ENCODE measurements at places on chromosomes 11 and 22.

DNA sequence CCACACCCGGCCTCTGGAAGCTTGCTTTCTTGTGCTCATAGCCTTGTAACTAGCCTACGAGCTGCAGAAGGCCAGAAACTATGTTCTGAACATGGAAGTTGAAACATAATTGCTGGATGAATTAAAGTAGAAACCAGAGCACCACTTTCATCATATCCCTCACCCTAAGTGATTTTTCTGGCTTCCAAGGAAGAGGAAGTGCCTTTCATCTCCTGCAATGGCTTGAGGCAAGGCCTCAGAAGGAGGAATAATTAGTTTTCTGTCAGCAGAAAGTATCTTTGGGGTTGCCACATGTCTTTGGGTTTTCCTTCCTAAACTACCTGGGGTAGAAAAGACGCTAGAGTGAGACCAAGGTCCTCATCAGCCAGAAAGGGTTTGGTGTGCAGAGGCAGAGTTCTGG, 14.5 kb downstream of the RPL27A start:
- no peak for DNase-seq

GRCh38 chr11:87306262-87306851, 268.6 kb downstream of the TMEM135 start:
- DNase-seq, result no peak

DNA sequence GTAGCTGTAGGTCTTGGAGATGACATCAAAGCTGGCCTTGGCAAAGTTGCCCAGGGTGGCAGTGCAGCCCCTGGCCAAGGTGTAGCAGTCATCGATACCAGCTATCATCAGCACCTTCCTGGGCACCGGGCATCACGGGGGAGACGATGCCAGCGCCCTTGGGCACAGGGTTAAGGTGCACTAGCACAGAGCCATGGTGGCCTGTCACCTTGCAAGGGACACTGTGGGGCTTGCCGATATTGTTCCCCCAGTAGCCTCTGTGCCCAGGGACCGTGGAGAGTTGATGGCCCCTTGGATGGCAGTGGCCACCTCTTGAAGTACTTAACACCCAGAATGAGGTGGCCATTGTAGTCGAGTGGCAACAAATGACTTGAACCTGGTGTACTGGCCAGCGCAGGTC, 44.4 kb upstream of the FTH1 start:
- no peak for DNase-seq

DNA sequence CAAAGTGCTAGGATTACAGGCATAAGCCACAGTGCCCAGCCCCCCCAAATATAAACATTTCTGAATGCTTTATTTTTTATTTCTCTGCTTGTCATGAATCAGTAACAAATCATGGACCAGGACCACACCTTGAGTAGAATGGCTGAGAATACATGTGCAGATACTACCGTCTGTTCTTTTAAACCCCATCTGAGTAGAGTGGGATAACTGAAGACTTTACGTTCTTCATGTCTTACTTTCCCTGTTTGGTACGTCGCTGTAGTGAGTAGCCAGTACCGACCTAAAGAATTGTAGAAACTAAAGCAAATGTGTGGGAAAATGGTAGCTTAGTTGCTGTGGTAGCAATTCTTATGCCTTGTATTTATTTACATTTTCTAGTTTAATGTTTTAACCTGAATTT, 29.9 kb downstream of the MED17 start:
- no peak for DNase-seq

- no peak for DNase-seq
These were observed 620 bp upstream of the ANO5 start for GRCh38 chr11:22192289-22192641.

DNA sequence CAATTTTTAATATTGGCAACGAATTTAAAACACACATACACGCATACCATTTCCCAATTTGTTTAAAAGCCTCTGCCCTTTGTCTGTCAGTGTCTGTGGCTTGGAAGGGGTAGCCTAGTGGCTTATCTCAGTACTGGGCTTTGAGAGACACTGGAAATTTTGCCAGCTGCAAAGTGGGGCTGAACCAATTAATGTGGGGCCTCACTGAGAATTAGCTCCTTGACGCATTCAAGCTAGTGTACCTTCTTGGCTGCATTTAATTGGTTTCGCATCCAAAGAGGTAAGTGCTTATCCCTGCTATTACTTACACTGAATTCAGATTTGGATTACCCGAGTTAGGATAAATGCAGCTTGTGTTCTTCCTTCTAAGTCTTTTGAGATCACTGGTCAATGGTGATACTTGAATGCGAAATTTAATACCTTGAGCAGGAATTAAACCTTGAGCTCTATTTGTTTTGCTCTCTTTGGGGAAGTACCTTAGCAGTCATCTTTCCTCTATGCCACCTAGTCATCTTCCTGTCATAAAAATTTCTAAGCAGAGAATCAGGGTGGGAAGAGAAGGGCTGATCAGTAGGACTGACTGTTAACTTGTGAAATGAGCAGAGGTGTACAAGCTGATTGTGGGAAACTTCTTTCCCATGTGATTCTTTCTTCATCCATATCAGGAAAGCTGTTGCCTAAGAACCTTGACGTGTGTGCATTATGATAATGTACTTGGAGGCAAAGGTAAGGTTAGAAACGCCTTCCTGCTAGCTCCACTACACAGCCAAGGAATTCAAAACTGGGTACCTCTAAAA, 187.7 kb upstream of the E2F8 start:
- DNase-seq, result no peak

All from astrocyte of the spinal cord (primary cell).